ENCODE measurements at places on chromosomes 1 and 21.

- DNase-seq: no peak
Observed at GRCh38 chr1:59482986-59483385, 186.1 kb downstream of the FGGY start.

- DNase-seq: no peak
Observed at GRCh38 chr1:3652548-3653285, 401 bp downstream of the TP73 start.

GRCh38 chr1:81032973-81033425 is 767.7 kb upstream of the ADGRL2 start:
- no peak for DNase-seq

GRCh38 chr1:100320311-100321099 is 31.8 kb upstream of the CDC14A start:
- DNase-seq: no peak

- no peak for DNase-seq
Observed at GRCh38 chr1:160204526-160205241, 500 bp upstream of the PEA15 start.

DNA sequence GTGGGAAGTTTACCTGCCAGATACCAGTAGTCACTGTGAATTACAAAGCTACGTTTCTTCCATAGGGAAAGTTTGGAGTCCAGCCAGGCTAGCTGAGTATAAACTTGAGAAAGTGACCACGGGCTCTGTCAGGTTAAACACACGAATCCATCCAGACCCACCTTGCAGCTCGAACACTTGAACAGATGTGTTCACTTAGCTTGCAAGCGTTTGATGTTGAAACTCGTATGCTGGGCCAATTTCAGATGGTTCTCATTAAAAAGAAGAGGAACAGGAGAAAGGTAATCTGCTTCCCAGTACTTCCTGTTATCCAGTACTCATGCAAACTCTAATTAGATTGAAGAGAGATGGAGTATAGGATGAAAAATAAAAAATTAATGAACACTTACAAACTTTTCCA is 636.4 kb downstream of the SMYD3 start:
- no peak for DNase-seq

DNA sequence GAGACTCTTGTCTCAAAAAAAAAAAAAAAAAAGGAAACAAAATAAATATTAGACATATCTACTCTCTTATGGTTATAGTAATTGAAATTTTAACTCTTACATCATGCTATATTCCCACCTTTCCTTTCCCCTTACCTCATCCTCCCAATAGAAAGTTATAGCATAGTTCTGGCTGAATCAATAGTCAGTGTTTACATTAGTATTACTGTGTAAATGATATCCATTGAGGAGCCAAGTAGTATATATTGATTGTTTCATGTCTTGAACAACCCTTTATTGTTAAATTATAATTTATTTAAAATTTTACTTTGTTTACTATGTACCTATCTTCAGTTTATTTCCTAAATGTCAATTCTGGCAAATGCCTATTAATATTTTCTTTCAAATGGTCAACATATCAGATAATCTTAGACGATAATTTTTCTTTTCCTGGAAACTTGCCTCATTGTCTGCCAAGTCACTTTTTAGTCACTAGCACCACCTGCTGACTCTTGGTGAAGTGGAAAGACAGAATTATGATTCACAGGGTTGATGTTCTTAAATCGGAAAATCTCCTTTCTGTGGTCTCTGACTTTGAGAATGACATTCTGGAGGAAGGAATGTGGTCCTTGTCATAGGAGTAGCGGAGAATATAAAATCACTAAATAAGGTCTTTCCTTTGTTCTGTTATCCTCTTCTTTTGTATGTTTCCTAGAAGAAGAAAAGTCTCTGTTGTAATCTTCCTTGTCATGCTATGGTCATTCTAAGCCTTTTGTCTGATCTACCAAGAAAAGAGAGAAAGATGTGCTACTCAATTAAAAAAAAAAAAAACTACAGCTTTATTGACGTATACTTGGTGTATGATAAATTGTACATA is 8.6 kb downstream of the HJV start:
- DNase-seq: no peak

DNA sequence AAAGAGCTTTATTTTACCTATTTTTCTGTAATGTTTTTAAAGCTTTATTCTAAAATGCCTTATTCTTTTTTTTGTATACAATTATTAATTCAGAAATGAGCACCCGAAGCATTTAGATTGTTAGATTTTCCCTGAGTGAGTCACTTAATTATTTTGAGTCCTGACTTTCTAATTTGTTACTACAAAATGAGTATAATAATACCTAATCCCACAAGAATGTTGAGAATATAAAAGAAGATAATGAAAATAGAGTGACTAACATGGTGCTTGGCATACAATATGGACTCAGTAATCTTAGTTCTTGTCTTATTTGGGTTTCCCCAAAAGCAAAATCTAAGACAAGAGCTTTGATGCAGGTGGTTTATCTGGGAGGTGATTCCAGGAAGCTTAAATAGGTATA is 142.2 kb downstream of the LHX8 start:
- no peak for DNase-seq

GRCh38 chr1:228786361-228787129 is 51.3 kb downstream of the RHOU start:
- DNase-seq: no peak

GRCh38 chr1:1318131-1318652 is 6.3 kb downstream of the INTS11 start:
- no peak for DNase-seq

DNA sequence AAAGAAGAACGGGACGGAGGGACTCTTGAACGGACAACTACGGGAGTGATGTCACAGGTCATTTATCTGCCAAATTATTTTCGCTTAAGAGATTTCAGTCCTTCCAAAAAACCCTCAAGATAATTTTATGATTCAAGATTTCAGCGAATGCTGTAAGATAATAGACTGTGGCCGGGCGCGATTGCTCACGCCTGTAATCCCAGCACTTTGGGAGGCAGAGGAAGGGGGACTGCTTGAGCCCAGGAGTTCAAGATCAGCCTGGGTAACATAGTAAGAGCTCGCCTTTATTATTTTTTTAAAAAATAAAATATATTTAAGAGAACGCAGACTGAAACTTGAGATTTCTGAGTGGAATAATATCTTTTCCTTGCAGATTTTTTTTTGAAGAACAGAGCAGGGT is 609 bp downstream of the RWDD2B start:
- no peak for DNase-seq

- DNase-seq: no peak
Observed at GRCh38 chr1:206002160-206002559, 1.0 kb downstream of the RAB7B start.

DNA sequence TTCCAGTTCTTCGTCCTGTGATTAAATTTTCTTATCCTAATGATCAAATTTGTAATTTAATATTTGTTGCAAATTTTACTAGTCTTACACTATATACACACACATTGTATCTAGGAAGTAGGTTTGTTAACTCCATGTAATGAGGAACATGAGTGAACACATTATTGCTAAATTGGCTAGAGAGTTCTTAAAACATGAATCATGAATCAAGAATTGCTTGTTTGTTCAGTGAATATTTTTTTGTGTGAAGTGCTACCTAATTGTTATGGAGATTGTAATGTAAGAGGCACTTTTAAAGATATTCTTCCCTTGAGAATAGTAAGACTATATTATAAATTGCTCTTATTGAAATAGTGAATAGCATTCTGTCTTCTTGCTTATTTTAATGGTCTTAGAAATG is 4.6 kb downstream of the GPSM2 start:
- DNase-seq: no peak

- no peak for DNase-seq
Observed at GRCh38 chr1:35590476-35591040, 17.4 kb downstream of the TFAP2E start.

DNA sequence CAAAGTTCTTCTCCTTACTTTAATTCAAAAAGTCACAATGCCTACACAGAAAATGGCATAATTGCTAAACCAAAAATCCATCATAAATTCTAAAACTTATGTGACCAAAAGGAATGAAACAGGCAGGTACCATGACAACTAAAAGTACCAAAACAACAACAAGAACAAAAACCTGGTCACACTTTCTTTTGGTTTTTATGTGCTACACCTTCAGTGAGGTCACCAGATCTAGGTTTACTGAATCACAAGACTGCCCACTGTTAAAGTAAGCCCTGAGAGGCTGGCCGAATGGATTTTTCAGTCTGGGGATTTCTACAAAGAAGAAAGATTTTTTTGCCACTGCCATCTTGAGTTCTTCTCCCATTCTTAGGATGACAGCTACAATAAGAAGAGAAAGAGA is 583.0 kb upstream of the PKN2 start:
- DNase-seq: no peak

- no peak for DNase-seq
Observed at GRCh38 chr1:158754420-158754819, at the start of gene OR6K6. Gene OR6K6, plus strand, starts transcription at chr1:158754720. Its CDS starts 168 bp downstream, at chr1:158754888.

- DNase-seq: no peak
Observed at GRCh38 chr21:42565886-42566523, 52.4 kb downstream of the SLC37A1 start.

GRCh38 chr1:204314171-204314892 is 45.4 kb downstream of the PLEKHA6 start:
- DNase-seq: no peak

DNA sequence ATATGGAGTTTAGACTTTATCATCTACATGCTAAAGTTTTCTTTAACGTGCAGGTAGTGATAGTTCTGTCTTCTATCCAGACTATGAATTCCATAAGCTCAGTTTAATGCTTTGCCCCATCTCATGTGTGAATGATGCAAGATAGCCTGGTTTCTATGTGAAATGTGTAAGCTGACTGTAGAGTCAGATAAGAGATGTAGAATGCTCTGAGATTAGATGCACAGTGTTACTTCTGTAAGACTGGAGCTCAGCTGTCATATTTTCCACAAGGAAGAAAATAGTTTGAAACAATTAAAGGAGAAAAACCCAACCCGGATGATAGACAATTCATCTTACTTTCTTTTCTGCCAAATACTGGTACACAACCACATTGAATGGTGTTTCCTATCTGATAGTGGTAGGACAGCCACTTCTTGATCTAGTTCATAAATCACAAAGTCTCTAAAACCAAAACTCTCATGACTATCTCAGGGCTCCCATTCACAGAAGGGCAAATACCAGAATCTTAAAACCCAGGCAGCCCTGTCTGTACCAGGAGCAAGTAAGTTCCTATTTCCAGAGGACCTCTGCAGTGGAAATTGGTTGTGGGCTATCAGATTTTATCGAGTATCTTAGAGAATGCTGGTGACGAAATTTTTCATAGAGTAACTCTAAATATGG is 50.6 kb downstream of the TBX15 start:
- DNase-seq: no peak

DNA sequence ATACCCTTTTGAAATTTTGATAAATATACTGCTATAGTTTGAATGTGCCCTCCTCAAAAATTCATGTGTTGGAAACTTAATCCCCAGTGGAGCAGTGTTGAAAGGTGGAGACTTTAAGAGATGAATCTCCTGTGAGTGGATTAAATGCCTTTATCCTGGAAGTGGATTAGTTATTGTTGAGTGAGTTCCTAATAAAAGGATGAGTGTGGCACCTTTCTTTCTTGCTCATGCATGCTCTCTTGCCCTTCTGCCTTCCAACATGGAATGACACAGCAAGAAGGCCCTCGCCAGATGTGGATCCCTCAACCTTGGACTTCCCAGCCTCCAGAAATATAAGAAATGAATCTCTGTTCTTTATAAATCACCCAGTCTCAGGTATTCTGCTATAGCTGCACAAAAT is 51.8 kb downstream of the CD160 start:
- no peak for DNase-seq

GRCh38 chr1:177969825-177970371 is at the start of gene SEC16B:
Gene SEC16B, minus strand, starts transcription at chr1:177970058. Its CDS starts 2,077 bp downstream, at chr1:177967981.
- DNase-seq: no peak

DNA sequence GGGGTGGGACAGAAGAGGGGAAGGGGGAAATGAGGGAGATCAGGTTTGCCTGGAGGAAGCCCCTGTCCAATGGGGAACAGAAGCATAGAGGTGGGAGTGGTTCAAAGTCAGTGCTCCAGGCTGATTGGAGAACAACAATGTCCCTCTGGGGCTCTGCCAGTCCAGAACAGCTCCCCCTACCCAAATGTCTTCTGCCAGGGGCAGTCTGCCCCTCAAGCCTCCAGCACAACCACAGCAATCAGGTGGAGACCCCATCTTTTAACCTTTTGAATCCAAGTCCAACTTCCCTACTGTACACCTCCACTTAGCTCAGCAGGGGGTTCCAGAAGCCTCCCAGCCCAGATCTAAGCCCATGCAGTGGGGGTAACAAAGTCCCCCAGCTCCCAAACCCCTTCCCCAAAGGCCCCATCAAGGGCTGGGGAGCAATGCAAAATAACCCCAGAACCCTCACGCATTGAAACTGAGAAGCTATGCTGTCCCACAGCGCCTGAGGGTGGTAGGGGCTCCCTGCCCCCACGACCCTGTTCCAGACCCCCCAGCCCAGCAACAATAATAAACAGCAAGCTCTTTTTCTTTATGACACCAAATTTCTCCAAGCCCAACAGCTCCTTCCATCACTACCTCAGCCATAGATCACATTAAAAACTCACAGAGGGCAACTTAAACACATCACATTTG is 3.3 kb downstream of the AHDC1 start:
- no peak for DNase-seq

- DNase-seq: no peak
Observed at GRCh38 chr21:34988625-34989024, 60.5 kb downstream of the RUNX1 start.

DNA sequence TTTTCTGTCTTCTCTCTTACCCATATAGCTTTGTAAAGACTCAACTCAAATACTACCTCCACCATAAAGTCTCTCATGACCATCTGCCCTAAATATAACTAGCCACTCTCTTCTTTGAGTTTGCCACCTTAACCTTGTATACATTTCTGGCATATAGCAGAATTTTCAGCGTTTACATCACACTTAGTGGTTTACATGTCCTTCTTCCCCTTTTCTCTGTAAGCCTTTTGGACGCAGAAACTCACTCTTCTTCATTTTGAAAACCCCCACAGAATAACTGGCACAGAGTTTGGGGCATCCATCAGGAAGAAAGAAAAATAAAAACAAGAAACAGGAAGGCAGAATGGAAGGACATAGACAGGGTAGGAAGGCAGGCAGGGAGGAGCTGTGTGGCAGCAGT is 131.8 kb upstream of the DUSP10 start:
- DNase-seq: no peak

- no peak for DNase-seq
Observed at GRCh38 chr21:31117128-31117916, 79.0 kb upstream of the KRTAP19-8 start.

DNA sequence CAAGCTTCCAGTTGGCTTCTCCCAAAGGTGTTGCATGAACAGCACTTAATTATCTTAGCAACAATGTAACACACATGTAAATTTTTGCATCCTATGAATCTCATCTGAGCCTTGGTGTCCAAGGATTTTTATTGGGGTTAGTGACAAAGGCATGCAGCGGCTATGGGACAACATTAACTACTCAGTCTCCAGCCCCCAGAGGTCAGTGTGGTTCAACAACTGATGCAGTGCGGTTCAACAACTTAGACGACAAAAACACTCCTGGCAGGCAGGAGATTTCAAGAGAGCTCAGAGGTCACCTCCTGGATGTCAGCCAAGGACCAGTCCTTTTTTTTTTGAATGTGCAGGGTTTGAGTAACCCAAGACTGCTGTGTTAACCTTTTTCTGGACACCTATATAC is 77.5 kb upstream of the HMCN1 start:
- no peak for DNase-seq

GRCh38 chr1:29730623-29731022 is 494.3 kb downstream of the PTPRU start:
- DNase-seq: no peak
